HCT116 (cell line): ENCODE measurements at places on chromosomes 6 and 20.

GRCh38 chr6:89974834-89975233 is 80.6 kb downstream of the GJA10 start:
- no peak for DNase-seq

GRCh38 chr6:163098827-163099479 is 315.6 kb upstream of the QKI start:
- no peak for DNase-seq

GRCh38 chr6:139996253-139996834 is 621.9 kb upstream of the CITED2 start:
- no peak for DNase-seq

- no peak for DNase-seq
Measured at GRCh38 chr20:33147299-33147698, 20.7 kb upstream of the BPIFA2 start.

GRCh38 chr6:111080698-111081097 is 6.6 kb upstream of the SLC16A10 start:
- DNase-seq = no peak

GRCh38 chr20:34268851-34269636 is 27.8 kb downstream of the ASIP start:
- no peak for DNase-seq
